Putamen (tissue), 1 donor: ENCODE measurements at places on chromosomes 7 and 10.
A peak's percentile ranks its signal among the peaks of the same experiment; 100 is the strongest.

DNA sequence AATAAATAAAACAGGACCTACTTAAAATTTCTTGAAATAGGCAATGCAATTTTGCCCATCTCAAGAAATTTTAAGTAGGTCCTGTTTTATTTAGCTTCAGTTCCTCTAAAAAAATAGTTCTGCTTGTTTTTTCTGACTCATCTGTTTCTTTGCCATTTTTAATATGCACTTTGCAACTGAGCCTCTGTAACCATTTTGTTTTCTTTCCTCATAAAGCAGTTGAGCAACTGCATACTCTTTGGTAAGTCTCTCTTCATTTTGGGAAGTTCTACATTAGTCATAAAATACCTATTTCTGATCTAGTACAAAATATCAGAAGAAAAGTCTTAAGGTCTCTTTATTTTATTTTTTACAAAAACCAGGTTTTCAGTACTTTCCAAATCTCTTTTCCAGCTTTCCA, 18.0 kb downstream of the TAS2R40 start:
- DNase-seq, result no peak

GRCh38 chr7:157041004-157041403, 30.5 kb upstream of the MNX1 start:
- DNase-seq, result no peak

DNA sequence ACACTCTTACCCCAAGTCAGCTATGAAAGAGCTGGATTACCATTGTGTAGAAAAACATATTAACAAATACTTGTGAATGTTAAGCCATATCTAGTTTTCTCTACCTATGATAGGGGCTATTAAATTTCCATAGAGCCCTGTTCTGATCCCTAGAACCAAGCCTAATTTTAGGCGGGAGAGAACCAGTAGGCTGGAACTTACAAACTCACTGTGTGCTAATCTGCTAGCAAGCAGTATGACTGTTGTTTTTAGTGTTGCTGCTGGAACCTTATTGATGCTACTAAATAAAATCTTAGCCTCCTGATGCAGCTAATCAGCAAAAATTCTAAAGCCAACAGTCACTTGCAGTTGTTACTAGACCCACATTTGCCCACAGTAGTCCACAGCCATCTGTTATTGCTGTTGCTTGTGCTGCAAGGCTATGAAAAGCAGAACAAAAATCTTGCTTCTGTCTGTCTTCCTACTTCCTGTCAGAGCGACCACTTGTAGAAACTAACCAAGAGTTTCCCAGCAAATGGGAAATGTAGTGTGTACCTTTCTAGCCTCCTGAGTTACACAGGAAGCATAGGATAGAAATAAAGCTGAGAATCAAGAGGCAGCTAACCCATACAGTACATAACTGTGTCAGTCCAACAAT, 368.4 kb downstream of the ARL4A start:
- no peak for DNase-seq

DNA sequence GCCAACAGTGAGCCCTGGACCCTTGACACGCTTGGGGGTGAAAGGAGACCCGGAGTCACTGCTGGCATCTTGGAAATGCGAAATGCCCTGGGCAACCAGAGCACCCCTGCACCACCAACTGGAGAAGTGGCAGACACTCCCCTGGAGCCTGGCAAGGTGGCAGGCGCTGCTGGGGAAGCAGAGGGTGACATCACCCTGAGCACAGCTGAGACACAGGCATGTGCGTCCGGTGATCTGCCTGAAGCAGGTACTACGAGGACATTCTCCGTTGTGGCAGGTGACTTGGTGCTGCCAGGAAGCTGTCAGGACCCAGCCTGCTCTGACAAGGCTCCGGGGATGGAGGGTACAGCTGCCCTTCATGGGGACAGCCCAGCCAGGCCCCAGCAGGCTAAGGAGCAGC, 98.5 kb downstream of the TACC2 start:
- DNase-seq, result no peak

- DNase-seq, result no peak
Observed at GRCh38 chr7:37514497-37514896, 65.8 kb upstream of the ELMO1 start.

DNA sequence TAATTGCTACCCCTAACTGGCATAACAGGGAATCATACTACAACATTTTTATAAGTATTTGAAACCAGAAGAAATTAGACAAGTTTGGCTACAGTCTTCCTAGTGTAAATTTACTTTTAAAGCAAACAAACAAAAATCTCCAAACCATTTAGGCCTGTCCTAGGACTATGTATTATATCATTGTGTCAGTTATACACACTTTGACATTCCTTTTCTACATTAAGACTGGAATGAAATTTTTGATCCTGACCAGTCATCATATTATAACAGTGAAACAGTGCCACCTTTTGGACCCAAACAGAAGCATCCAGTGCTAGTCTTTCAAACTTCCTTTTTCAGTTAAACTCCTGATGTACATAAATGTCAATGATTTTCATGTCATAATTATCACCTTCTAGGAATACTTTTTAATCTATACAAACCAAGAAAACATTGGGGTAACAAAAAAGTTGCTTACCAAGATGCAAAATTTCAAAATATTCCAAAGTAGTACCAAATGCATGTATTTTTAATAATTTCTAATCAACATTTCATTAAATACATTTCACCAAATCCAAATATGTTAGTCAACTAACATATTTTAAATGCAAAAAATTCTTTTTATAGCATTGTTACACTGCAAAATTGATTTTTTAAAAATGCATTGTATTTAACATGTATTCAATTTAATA, 75.7 kb downstream of the IMMP2L start:
- DNase-seq, result peak; percentile 35

DNA sequence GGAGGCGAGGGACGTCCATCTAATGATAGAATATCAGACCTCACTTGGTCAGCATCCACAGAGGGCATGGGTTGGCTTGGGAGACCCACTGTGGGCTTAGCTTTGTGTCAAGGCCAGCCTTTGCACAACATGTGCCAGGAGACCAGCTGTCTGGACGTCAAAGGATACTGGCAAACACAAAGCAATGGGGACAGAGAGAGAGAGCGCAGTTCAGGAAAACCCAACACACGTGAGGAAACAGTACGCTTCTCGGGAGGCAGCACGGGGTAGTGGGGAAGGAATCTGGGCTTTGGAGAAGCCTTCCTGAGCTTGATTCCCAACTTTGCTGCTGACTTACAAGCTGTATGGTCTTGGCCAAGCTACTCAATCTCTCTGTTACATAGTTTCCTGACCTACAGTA, 14.7 kb downstream of the PRLHR start:
- no peak for DNase-seq

GRCh38 chr7:24908166-24908565, 71.8 kb downstream of the OSBPL3 start:
- DNase-seq, result no peak

GRCh38 chr7:101120315-101120714, 6.6 kb upstream of the SERPINE1 start:
- DNase-seq, result no peak

- no peak for DNase-seq
Observed at GRCh38 chr7:127652333-127653248, 597 bp downstream of the SND1 start.

DNA sequence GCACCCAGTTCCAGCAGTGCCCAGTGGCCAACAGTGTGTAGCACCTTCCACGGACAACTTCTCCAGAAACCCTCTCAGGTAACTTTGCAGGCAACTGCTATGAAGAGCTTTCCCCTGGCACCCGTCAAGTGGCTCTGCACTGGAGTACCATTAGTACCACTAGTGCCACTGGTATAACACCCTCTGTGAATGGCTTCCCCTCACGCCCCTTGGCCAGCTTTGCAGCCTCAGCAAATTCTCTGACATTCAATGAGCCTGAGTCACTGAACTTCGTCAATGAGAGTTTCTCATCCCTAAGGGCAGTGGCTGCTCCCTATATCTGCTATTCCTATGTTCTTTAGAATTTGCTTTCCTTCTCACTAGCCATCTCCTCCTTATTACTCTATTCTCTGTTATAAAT, 7.6 kb upstream of the HERPUD2 start:
- DNase-seq, result no peak
